ENCODE measurements at places on chromosomes 2 and 18.

- no peak for DNase-seq
Measured at GRCh38 chr2:167487728-167488127, 599.4 kb downstream of the XIRP2 start.

DNA sequence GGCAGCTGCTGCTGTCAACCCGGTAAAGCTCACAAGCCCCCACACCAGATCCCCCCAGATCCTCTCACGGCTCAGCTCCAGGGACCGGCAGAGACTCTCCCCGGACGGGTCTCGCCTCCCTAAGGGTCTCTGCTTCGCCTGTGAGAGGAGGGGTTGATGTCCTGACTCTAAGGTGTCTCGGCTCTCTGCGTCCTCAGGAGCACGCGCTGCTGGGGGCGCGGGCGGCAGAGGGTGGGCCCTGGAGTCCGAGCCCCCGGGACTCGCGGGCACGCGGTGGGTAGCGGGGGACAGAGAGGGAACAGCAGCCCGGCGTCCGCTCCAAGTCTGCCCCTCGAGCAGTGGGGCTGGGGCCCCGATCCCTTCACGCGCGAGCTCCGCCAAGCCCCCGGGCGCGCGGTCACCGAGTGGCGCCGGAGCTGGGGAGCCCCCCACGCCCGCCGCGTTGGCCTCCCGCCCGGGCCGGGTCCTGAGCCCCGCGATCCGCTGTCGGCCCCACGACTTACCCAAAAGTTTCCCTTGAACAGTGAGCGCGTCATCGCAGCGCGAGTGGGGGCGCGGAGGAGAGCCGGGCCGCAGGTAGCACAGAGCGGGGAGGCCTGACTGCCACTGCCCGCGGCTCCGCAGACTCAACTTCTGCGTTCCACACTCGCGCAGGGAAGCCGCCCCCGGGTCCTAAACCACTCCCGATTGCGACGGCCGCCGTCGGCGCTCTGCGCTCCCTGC is at the start of gene PSTPIP2:
Gene PSTPIP2 (minus strand): TSS at position 608 of the 723 bp plus-strand sequence. CDS start 72 bp downstream, at position 536.
- no peak for DNase-seq

DNA sequence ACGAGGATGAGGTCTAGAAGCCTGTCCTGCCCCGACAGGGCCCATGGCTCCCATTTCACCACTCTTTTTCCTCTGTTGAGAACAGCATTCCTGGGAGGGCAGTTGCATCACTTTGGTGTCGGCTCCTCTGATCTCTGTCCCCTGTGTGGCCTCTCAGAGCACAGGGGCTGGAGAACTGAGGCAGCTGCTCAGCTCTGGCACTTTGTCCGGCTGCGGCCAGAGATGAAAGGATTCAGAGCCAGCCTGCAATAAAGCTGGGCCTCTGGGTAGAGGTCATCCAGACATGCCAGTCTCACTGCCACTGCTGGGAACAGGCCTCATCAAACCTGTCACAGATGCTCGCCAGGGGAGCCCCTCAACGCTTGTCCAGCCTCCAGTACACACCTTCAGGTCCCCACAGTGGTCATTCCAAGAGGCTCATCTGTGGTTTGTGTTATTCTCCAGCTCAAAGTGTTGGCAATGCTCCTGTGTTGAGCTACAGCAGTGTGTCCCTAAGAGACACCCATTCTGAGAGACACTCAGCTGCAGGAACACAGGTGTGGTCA is 13.1 kb upstream of the ROCK2 start:
- DNase-seq = no peak

GRCh38 chr2:116098049-116098448 is 1655.6 kb downstream of the DPP10 start:
- no peak for DNase-seq

DNA sequence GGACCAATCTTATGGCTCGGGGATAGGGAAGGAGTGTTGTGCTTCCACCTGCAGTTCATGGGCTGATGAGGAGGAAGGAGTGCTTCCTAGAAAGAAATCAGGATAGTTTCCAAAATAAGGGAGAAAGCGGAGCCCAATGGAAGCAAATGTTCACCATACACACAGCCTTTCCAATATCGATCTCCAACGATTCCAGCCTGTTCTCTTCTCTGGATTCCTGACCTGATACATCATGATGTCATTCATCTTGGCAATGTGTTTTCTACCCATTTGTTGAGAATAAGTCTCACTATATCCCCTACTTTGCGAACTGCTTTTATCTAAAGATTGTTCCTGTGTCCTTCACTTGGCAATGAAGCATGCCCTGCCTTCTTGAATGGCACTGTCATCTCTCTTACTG is 205.3 kb upstream of the SIX2 start:
- no peak for DNase-seq

Measured in dorsolateral prefrontal cortex (tissue), 122 donors.